ENCODE measurements at places on chromosomes 11 and 22.

DNA sequence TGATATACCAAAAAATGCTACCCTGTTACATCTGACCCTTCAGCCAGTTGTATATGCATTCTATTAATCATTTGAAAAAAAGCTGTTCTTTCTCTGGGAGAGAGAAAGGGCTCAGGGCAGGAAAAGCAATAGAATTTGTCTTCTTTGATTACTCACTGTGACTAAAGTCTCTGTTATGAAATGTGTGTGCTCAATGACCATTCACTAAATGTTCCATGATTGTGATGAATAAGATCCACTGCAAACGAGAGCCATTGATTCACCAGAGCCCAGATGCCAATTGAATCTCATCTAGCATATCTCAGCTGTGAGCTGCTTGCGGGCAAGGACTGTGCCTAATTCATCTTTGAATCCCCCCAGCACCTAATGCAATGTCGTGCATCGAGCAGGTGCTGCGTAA is 184.3 kb downstream of the OPCML start:
- DNase-seq = no peak

DNA sequence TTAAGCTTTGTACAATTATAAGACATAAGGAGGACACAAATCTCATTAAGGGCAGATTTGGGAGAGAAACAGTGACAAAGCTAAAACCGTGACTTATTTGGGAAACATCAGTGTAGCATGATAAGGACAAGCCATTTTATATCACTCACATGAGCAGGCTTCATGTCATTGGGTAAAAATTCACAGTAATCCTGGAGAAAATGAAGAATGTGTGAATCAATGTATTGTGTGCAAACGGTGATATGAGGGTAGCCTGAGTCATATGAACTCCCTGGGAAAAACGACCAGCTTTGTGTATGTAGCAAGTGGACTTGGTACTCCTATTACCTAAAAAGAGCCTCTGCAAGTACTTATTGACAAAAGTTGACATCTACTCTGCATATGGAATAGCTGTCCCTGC is 6.0 kb upstream of the TRIM34 start:
- no peak for DNase-seq

DNA sequence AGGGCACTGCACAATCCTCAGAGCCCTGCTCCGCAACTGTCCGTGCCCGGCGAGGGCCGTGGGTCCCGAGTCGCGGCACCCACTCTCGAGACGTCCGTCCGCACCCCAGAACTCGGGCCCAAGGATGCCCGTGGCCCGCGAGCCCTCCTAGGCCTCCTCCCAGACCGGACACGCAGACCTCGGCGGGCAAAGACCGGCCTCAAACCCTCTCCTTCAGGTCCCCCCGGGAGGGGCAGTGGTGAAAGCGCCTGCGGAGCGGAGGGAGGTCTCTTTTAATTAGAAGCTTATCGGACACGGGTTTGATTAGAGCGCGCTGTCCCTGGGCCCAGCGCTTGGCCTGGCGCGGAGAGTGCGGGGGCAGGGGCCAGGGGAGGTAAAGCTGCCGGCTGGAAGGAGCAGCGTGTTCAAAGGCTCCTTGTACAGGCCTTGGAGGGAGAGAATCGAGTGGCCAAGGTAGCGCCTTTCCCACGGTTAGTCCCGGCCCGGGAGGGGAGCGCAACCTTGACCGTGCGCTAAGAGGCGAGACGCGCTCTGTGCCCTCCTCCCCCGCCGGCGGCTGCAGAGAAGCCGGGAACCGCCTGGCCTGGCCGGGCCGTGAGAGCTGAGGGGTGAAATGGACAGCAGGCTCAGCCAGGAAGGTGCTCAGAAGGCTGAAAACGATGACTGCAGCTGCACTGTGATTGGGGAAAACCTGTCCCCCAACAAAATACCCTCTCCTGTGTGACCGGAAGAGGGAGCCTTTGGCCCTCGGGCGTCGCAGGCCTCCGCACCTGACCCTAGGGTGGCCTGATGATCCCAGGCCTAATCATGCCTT is 4.6 kb downstream of the WT1 start:
- no peak for DNase-seq

DNA sequence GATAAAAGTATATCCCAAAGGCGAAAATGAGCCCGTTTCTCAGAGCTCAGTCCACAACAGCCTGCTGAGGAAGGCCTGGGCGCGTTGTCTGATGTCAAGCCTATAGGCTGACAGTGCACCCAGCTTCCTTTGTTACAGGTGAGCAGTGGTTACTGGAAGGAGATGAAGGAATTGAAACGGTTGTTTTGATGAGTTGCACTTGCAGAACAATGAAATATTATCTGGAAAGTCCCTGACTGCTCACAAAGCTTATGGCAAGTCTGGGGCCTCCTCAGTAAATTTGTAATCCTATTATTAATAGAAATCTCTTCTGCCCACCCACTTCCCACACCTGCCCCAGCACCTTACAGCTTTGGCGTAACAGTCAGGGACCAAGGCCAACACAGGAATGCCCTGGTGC is 77.8 kb downstream of the C11orf91 start:
- no peak for DNase-seq

GRCh38 chr22:24125941-24126340 is 55.3 kb upstream of the SUSD2 start:
- DNase-seq = no peak

- no peak for DNase-seq
These were observed 28.1 kb downstream of the SBF2 start for GRCh38 chr11:10265936-10266335.

DNA sequence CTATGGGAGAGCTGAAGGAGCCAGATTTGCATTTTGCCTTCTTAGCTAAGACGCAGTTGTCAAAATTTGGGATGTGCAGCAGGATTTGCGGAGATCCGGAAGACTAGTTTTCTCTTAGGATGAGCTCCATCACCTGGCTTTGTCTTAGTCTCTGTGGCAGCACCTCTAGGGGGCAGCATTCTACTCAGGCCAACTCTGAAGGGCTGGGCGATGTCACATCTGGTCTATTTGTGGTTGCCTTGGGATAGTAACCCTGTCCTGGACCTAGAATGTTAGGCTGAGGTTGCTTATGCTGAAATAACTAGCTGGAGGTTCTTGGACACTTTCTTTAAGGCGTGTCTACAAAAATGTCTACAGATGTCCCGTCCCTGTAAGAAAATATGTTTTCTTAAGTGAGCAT is 116.2 kb downstream of the FAT3 start:
- DNase-seq = no peak

GRCh38 chr11:102421261-102421660 is 31.3 kb downstream of the TMEM123 start:
- no peak for DNase-seq

GRCh38 chr11:65886826-65887722 is 1.2 kb downstream of the FIBP start:
- DNase-seq = no peak

GRCh38 chr11:64989416-64989815 is 7.4 kb downstream of the BATF2 start:
- DNase-seq = no peak

DNA sequence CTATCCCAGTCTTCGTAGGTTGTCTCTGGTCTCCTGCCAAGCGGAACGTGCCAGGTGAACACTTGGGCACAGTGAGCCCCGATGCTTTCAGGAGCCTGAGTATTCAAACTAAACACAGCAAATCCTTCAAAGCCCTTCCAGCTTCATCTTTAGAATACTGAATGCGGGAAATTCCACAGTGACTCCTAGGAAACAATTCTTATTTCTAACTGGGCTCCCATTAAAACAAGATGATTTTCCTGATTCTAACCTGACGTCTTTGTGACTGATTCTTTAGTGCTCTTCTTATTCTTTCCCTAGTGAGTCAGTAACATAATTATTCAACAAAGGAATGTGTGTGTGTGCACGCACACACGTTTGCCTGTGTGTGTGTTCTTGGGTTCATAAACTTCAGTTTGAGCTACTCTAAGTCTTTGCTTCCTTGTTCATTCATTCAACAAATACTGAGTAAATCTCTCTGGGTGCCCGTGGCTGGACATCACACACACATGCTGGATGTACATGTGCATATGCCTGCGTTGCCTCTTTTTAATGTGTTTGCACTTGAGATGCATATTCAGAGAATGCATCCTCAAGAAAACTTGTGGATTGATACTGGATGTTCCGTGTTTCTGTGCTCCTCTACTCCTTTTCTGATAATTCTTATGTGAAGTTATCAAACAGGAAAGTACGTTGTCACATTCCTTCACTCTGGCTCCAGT is 134.5 kb downstream of the WNT7B start:
- DNase-seq = no peak

DNA sequence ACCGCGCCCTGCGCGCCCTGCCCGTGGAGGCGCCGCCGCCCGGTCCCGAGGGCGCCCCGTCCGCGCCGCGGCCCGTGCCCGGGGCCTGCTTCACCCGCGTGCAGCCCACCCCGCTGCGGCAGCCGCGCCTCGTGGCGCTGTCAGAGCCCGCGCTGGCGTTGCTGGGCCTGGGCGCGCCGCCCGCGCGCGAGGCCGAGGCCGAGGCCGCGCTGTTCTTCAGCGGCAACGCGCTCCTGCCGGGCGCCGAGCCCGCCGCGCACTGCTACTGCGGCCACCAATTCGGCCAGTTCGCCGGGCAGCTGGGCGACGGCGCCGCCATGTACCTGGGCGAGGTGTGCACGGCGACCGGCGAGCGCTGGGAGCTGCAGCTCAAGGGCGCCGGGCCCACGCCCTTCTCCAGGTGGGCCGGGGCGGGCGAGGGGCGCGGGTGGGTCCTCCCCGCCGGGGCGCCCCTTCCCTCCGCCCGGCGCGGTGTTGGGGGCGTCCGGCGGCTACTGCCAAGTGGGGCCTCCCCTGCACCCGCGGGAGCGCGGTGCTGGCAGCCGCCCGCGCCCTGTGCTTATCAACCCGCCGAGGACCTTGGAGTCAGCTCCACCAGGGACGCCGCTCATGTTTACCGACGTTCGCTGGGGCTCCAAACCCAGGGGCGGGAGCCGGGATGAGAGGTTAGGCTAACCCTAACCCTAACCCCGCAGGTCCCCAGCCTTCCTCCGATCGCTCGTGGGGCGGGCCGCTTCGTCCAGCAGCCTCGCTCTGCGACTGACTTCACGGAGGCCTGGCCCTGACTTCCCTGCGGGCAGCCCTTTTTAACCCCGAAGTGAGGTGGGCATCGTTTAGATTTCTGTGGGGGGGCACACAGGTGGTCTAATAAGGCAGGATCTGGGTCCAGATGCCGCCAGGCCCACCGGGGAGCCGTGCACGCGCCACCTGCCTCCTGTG is 649 bp downstream of the SELENOO start:
- no peak for DNase-seq

- DNase-seq = no peak
These were observed 23.4 kb upstream of the SHISAL1 start for GRCh38 chr22:44335903-44336803.
